Sigmoid colon (tissue), 7 donors: ENCODE measurements at places on chromosomes 7 and 10. TPM values are rescaled to one million over a fixed set of nuclear protein-coding genes. Genes with fewer than 3 reads are reported as not detected.

The GIMAP5 gene
- 30.7 TPM for total RNA-seq

The GRK5 gene
- 32.4 TPM for total RNA-seq

DNA sequence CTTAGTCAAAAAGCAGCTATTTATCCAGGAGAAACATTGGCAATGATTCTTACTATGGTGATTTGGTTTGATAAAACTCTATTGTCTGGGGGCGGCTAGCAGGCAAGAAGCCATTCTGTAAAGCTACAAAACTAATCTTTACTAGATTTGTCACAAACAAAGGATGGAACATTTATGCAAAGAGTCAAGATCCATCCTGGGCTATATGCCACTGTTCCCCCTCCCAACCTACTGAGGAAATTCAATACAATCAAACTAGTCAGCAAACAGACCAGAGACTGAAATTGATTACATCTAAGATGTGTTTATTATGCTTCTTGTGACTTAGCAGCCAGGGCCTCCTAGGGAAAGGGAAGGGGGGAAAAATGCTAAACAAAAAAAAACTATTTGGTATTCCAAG, 397.6 kb downstream of the GPAM start:
- DNase-seq, result no peak

The ADGRA1 gene
- total RNA-seq, result not detected

DNA sequence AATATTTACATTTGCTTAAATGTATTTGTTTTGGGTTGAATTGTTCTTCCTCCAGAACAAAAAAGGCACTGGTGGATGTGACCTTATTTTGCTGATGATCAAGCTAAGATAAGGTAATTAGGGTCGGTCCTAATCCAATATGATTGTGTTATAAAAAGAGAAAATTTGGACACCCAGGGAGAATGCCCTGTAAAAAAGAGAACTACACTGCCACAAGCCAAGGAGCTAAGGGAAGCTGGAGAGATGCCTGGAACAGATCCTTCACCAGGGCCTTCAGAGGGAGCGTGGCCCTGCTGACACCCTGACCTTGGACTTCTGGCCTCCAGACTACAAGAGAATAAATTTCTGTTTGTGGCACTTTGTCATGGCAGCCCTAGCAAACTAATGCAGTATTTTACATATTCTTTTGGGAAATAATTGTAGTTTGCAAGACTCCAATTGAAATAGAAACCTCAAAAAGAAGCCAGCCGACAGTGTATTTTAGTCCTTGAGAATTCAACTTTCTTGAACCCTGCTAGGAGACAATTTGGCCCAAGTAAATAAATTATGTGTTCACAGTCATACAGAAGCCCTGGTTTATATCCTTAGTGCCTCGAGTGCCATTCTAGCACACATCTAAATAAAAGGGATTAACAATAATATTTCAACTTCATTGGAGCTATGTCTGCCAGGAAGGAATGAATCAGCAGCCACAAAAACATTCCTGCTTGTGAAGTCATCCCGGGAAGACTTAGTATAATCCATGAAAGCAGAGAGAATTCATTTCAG, 164.6 kb downstream of the PKD1L1 start:
- DNase-seq, result peak; percentile 75

The NCF1 gene
- total RNA-seq, result 3.9 TPM

DNA sequence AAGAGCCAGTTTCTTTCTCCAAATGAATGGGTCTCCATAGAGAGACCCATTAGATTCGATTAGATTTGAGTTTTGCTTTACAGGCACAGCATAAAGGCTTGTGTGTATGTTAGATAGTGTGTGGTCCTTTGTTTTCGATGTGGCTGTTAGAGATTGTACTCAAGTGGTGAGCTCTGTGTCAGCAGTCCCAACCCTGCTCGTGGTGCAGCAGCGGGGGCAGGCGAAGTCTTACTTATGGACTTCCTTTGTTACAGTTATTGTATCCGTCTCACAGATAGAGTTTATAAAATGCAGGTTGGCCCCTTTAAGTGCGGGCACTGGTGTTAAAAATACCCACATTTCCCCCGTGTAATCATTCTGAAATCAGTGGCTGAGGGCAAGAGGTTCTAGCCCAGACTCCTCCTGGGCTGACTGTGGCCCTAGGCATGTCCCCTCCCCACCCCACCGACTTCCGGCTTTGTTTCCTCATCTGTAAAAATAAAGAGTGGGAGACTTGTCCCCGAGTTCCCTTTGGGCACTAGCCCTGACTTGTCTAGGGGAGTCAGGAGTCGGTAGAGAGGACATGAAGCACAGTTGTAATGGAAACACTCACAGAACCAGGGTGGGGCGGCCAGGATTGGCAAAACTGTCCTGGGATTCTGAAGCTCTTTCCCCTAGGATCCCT, 28.6 kb downstream of the MTURN start:
- DNase-seq, result no peak

GRCh38 chr10:99008054-99008453, 227.6 kb downstream of the HPSE2 start:
- no peak for DNase-seq

DNA sequence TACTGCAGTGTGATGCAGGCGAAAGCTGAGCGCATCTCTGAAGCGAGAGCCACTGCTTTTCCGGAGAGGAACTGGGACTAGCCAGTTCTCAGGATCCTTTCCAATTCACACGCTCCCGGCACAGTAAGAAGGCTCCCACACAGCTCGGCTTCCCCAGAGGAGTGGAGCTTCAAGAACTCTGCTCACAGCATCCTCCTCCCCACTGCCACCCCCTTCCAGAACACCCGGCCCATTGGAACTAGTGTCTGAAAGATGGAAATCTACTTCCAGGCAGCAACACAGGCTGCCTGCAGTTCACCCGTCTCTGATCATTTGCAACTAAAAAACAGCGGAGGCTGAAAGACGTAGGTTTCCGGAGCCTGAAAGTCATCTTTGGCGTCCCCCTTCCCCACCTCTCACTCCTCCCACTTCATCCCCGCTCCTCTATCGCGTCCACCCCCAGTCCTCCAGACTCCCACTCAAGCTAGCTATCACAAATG, at the start of gene DGKB:
Gene DGKB, minus strand, starts transcription at position 163 of the 479 bp plus-strand sequence.
- peak; percentile 82 for DNase-seq

The ZC3HAV1L gene
- 17.0 TPM for total RNA-seq

- DNase-seq, result no peak
Measured at GRCh38 chr10:82377608-82378007, 502.6 kb downstream of the NRG3 start.

DNA sequence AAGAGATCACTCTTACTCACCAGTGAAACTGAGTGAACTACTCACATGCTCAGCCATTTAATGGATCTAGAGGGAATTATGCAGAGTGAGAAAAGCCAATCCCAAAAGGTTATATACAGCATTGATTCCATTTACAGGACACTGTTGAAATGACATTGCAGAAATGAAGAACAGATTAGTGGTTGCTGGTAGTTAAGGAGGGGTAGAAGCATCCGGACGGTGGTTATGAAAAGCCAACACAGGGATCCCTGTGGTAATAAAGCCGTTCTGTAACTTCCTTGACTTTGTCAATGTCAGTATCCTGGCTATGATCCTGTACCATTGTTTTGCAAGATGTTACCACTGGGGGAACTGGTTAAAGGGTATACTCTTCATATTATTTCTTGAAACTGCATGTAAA, 253.4 kb downstream of the USP6NL start:
- DNase-seq, result no peak

DNA sequence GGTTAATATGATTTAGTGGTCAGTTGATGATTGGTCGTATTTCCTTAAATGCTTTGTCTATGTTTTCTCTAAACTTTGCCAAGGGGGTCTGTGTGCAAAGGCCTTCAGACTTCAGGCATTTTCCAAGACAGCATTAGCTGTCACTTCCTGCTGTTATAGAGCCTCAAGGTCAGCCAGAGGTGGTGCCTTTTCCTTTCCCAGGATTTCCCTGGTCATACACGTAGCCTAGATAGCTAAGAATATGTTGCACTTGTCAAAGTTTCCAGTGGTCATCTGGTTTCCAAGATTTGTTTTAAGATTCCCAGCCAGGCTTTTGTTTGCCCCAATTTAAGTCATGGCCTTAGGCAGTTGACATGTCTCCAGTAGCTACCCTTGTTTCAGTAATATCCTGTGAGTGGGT, 133.2 kb upstream of the IGFBP3 start:
- DNase-seq, result no peak

GRCh38 chr10:97791824-97792721, 20.3 kb upstream of the SFRP5 start:
- peak; percentile 76 for DNase-seq

The SLC26A5 gene
- 0.36 TPM for total RNA-seq

DNA sequence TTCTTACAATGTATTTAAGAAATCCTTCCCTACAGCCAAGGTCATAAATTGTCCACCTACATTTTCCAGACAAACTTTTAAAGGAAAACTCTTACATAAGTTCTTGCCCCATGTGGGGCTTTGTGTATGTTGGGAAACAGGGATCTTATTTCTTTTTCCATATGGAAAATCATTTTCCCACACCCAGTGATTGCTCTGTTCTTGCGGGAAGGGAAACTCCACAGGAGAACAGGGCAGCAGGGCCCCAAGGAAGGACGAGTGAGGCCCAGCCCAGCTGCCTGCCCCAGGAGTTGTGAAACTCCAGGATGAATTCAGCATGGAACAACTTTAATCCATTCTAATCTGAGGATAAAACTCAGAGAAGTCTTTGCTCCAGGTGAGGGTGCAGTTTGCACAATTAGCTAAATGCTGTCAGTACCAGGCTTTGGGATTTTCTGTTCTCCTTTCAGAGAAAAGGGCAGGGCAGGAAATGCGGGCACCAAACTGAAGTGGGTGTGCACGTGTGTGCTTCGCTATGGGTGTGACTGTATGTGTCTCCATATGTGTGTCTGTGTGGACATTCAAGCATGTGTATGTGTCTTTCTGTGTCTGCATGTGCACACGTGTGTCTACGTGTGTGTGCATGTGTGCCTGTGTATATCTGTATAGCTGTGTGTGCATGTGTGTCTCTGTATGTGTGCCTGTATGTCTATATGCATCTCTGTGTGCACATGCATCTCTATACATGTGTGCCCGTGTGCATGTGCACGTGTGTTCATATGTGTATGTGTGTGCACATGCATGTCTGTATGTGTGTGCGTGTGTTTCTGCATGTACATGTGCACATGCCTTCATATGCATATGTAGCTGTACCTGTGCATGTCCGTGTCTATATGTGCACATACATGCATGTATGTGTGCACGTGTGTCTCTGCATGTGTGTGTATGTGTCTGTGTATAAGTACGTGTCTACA, 102.0 kb upstream of the FAM20C start:
- peak; percentile 65 for DNase-seq

The SNX8 gene
- total RNA-seq, result 5.3 TPM

GRCh38 chr10:62853710-62854109, 37.5 kb upstream of the EGR2 start:
- DNase-seq, result no peak

The CUZD1 gene
- total RNA-seq, result 0.66 TPM

The PLPP4 gene
- total RNA-seq, result 2.6 TPM

The TWIST1 gene
- total RNA-seq, result 17.8 TPM

DNA sequence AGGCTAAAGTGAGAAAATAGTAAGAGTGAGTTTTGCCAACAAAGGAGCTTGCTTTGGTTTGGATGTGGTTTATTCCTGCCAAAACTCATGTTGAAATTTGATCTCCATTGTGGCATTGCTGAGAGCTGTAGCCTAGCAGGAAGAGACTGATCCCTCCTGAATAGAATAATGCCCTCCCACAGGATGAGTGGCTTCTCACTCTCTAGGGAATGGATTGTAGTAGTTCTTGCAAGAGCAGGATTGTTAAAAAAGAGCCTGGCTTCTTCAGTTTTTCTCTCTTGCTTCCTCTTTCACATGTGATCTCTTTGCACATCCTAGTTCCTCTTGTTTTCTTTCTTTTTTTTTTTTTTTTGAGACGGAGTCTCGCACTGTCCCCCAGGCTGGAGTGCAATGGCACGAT, 34.4 kb downstream of the ASAH2 start:
- no peak for DNase-seq

DNA sequence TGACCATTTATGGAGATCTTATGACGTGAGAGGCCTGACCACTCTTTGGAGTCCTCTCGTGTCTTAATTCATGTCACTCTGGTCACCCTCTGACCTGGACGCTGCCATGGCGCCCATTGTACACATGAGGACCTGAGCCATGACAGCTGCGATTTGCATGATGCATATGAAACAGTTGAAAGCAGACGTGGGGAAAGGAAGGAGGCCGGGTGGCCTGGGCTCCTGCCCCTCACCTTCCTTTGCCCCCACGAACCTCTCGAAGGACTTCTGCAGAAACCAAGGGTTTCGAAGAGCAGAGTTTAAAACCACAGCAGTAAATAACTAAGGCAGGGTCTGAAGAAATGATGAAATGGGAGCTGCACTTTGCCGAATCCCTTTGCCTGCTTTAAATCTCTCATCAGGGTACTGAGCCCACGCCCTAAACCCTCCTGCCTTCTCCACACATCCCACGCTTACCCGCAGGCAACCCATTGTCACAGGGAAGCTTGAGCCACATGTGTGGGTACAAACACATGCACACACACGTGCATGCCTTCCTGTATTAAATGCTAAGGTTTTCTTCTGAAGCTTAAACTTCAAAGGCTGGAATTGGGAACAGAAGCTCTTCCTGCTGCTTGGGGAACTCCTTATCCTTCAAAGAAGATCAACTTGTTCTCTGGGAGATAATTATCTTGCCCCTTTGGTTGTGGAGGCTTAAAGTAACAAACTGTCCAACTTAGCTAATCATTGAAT, 11.7 kb upstream of the CALML3 start:
- peak; percentile 43 for DNase-seq

DNA sequence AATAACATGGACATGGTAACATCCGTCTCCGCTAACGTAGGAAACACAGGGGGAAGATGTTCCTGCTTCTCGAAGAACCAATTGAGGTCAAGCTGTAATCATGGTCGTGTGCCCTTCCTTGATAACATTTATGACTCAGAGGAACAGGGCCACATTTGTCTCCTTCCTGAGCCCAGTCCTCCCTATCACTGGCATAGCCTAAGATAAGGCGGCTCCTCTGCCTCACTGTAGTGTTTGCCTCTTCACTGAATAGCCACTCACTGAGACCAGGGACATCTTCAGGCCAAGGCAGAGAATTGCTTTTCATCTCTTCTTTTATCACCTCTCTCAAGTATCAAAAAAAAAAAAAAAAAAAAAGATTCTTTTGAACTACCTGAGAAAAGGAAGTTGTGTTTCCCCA, 5.4 kb upstream of the GRM8 start:
- no peak for DNase-seq

DNA sequence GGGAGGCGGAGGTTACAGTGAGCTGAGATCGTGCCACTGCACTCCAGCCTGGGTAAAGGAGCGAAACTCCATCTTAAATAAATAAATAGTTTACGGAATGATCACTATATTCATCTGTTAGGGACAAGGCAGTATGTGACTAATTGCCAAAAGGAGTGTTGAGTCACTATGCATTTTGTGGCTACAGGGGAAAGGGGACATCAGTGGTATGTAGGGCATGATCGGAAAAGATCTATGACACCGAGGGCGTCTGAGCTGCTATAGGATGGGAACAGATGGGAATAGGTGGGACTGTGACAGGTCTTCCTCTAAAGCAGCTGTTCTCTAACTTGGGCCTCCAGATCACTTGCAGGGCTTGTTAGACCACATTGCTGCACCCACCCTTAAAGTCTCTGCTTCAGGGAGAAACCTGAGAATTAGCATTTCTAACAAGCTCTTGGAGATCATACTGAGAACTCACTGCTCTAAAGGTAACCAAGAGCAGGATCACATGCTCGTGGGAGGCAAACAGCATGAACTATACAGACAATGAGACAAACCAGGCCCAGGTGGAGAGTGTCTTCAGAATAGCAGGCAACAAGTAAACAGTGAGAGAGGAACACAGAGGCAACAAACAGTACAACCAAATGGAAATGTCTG, 65.1 kb upstream of the ITGA8 start:
- DNase-seq, result no peak
